GM23338 (cell line): ENCODE measurements at places on chromosomes 12 and 14.
A peak's percentile ranks its signal among the peaks of the same experiment; 100 is the strongest.

- H3K27ac ChIP-seq = no peak overlapping the region
- DNase-seq = no peak
- H3K27me3 ChIP-seq = no peaks in the 10 kb centered on the region
- H3K4me3 ChIP-seq = peak overlapping the region; percentile 46
- H3K4me1 ChIP-seq = peaks cover 7% of the 10 kb centered on the region
- H3K36me3 ChIP-seq = no peaks in the 10 kb centered on the region
These were observed 245 bp upstream of the BRMS1L start for GRCh38 chr14:35825968-35826217.

DNA sequence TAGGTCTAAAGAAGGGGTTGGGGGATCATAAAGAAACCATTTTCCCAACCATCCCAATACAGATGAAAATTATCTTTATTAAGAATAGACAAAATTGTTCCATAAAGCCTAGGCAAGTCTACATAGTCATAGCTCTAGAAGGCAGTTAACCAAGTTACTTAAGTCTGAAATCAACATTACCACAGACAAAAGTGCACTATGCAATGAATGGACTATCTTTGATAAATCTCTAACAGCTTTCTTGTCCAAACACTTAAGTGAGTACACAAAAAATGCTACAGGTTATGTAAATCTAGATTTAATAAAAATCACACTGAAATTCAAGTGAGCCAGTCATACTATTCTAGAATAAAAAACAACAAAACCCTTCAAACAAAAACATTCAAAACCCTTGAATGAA is 87.0 kb upstream of the GPHB5 start:
- H3K4me3 ChIP-seq = no peak overlapping the region
- H3K27me3 ChIP-seq = no peaks in the 10 kb centered on the region
- H3K36me3 ChIP-seq = no peaks in the 10 kb centered on the region
- no peak overlapping the region for H3K27ac ChIP-seq
- DNase-seq = no peak

- no peaks in the 10 kb centered on the region for H3K36me3 ChIP-seq
- DNase-seq = no peak
- no peak overlapping the region for H3K27ac ChIP-seq
- no peak overlapping the region for H3K4me3 ChIP-seq
- H3K27me3 ChIP-seq = no peaks in the 10 kb centered on the region
These were observed 335.0 kb downstream of the CCER1 start for GRCh38 chr12:90619943-90620342.

GRCh38 chr14:24681056-24681455 is 47.1 kb upstream of the GZMB start:
- no peaks in the 10 kb centered on the region for H3K4me1 ChIP-seq
- DNase-seq = no peak
- no peak overlapping the region for H3K27ac ChIP-seq
- H3K36me3 ChIP-seq = no peaks in the 10 kb centered on the region
- H3K4me3 ChIP-seq = no peak overlapping the region
- peaks cover 4% of the 10 kb centered on the region; the same call in 1 of the 2 replicates for H3K27me3 ChIP-seq

GRCh38 chr12:68097386-68097785 is 62.2 kb downstream of the IFNG start:
- H3K36me3 ChIP-seq = no peaks in the 10 kb centered on the region
- no peak for DNase-seq
- H3K27ac ChIP-seq = no peak overlapping the region
- no peak overlapping the region for H3K4me3 ChIP-seq
- H3K4me1 ChIP-seq = no peaks in the 10 kb centered on the region
